Kidney tubule cell (primary cell): ENCODE measurements at places on chromosomes 5 and 9.
A peak's percentile ranks its signal among the peaks of the same experiment; 100 is the strongest.

GRCh38 chr9:113370806-113371325 lies 5.9 kb downstream of the HDHD3 start:
- no peak for DNase-seq

DNA sequence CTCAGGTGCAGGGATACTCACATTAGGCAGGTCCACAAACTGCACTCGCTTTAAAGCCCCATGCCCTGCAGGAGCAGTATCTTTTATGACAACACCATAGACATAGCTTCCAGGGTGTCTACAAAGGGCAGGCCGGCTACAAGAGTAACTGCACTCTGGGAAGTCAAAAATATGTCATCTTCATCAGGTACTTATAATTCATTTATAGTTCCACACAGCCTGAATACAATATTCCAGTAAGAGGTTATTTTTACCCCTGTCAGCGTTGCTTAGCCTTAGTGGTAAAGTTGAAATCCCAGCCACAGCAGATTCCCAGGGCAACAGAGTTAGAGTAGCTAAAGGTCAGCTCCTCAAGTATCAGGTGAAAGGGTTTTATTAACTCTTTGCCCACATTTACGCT lies 82.3 kb upstream of the ITGA2 start:
- DNase-seq = no peak

- DNase-seq = no peak
These were observed 204.7 kb downstream of the ARRDC3 start for GRCh38 chr5:91178461-91178860.

GRCh38 chr5:169011009-169011408 lies 289.9 kb downstream of the SLIT3 start:
- no peak for DNase-seq

DNA sequence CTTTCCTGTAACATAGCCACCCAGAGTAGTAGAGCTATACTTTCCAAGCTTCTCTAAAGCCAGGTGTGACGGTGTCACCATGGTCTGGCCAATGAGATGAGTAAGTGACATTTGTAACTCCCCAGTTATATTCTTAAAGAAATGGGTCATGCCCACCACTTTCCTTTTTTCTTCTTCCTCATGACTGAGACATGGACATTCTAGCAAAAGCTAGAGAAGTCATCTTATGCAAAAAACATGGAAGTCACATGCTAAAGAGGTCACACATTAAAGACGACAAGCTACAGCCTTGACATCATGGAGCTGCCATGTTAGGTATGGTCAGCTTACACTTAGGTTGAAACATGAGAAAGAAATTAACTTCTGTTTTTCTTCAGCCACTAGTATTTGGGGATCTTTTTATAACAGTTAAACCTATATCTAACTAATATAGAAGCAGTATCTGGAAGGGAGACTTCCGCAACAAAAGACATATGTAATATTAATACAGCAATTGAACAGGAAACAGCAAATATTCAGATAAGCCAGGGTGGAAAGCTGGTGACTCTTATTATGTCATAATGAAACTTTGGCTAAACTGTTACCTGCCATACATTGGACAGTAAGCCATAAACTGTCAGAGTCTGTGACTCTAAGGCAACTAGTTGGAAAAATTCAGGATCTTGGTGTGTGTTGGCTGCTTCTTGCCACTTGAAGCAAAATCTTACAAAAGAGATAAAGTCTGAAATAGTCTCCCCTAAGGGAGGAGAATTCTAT lies 54.7 kb upstream of the SNX2 start:
- DNase-seq = no peak

GRCh38 chr5:90793183-90793582 lies 234.6 kb downstream of the ADGRV1 start:
- no peak for DNase-seq

DNA sequence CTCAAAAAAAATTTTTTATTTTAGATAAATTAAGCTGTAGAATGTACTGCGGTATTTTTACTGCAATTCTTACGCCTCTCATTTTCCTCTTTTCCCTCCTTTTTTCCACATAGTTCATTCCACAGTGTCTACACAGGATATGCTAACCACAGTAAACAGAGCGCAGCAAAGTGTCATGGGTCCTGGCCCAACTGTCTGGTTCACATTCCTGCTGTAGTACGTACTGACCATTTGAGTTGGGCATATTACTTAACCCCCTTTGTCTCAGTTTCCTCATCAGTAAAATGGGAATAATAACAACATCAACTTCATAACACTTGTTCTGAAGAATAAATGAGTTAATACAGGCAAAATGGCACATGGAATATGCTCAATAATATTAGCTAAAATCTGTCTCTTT lies 41.6 kb downstream of the SLC44A1 start:
- DNase-seq = no peak

DNA sequence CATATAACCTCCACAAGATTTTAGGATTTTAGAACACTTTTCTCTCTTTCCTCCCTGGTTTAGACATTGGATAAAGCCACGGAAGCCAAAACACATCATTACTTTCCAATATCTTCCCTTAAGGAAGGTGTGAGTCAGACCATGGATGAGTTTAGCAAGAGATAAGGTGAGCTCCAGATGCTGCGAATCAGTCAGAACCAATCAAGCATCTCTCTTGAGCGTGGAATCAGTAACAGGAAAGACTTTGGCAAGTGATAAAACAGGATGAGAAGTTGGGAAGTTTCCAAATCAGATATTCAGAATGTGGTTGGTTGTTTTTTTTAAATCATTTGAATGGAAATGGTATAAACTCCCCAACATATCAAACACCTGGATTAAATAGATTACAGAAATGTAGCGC lies 397.8 kb downstream of the EFNA5 start:
- peak; percentile 64 for DNase-seq

DNA sequence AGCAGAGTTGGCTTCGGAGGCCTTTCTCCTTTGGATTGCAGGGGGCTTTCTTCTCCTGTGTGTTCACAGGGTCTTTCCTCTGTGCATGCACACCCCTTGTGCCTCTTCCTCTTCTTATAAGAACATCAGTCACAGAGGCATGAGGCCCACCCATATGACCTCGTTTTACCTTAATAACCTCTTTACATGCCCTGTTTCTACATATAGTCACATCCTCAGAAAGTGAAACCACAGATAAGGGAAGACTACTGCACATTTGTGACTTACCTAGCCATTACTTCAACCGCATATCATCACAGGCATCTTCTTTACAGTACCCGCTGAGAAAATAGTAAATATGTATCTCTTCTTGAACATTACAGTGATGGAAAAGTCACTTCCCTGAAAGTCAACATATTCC lies 204.9 kb upstream of the TARS1 start:
- no peak for DNase-seq

- no peak for DNase-seq
These were observed 100.1 kb downstream of the ARHGEF28 start for GRCh38 chr5:73726071-73726470.

DNA sequence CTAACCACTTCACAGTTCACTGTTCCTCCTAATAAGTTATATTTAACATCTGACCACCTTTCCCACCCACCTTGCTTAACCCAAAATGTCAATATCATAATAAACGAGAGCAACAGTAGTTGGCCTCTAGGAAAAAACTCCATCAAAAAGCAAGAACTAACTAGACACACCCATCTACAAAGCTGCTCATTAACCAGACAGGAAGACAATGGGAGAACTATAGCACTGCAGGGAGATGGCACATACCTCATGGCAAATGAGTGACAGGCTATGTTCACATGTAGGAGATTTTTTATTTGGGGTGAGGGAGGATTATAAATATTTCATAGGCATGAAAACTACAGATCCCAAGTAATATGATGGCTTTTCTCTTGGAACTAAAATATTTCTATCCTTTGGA lies 23.6 kb upstream of the CDK5RAP2 start:
- peak; percentile 61 for DNase-seq

GRCh38 chr5:92749943-92750342 lies 831.1 kb downstream of the NR2F1-AS1 start:
- DNase-seq = peak; percentile 11

DNA sequence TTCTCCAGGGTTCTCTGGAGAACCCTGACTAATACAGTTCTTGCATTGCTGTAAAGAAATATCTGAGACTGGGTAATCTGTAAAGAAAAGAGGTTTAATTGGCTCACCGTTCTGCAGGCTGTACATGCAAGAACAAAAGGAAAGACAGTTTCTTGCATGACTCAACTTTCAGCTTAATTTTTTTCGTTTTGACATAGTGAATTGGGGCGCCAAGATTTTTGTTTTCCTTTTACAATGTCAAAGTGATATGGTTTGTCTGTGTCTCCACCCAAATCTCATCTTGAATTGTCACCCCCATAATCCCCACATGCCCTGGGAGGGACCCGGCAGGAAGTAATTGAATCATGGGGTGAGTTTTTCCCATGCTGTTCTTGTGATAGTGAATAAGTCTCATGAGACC lies 11.8 kb upstream of the CRHBP start:
- no peak for DNase-seq

DNA sequence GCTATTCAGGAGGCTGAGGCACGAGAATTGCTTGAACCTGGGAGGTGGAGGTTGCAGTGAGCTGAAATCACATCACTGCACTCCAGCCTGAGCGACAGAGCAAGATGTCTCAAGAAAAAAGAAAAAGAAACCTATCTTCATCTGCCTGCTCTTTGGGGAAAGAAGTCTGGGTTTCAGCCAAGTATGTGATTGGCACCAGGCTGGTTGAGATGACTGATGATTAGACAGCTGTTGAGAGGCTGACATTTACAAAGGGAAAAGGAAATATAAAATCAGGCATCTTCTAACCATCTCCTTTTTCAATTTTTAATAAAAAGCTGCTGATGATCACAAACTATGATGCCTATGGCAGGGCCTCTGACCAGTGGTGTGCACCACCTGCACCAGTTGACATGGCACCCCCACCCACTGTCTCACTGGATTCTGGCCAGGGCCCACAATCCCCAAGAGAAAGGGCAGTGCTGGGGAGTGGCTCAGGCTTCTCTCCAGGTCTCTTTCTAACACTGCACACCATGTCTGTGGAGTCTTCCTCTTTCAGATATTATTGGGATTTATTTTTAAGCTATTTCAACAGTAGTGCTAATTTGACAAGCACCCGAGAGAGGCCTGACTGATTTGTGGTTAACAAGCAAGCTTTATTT lies 17.2 kb upstream of the C5orf15 start:
- DNase-seq = no peak

- DNase-seq = peak; percentile 88
These were observed 47.1 kb upstream of the RAI14 start for GRCh38 chr5:34608859-34609648.

DNA sequence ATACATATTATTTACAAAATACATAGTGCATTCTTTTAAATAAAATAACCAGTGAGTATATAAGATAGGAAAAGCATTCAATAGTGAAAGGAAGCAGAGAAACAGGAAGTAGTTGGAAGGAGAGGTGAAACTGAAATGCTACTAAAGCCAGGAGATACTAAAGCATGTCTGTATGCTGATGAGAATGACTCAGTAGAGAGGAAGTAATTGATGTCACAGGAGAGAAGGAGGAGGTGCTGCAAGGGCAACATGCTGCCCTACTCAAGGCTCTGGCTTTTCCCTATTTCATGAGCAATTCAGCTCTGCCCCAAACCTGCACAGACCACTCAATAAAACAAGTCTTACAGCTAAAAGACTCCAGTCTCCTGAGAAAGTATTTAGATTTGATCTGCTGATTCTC lies 108.5 kb upstream of the TXNDC8 start:
- DNase-seq = peak; percentile 31

- no peak for DNase-seq
These were observed 11.1 kb downstream of the DIPK1B start for GRCh38 chr9:136723362-136723976.

- DNase-seq = no peak
These were observed 218.8 kb upstream of the TBCA start for GRCh38 chr5:77994943-77995342.

DNA sequence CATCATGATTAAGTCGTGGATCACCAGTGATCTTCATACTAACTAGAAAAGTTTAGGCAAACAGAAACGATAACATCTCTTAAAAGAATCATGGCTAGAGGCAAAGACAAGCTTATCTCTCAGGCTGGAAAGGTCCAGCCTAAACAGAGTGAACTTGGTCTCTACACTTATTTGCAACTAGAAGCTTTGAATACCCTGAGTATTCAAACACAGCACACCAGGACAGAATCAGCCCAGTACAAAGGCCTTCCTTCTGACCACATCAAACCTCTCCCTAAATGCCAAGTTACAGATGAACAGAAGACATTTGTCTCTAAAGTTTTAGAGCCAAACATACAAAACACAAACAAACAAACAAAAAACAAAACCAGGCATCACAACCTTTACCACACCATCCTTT lies 57.2 kb downstream of the ELAVL2 start:
- DNase-seq = no peak

- peak; percentile 92 for DNase-seq
These were observed 7.4 kb downstream of the GALNT10 start for GRCh38 chr5:154197801-154198491.

GRCh38 chr9:38677660-38678303 lies 42.2 kb downstream of the FAM240B start:
- no peak for DNase-seq

DNA sequence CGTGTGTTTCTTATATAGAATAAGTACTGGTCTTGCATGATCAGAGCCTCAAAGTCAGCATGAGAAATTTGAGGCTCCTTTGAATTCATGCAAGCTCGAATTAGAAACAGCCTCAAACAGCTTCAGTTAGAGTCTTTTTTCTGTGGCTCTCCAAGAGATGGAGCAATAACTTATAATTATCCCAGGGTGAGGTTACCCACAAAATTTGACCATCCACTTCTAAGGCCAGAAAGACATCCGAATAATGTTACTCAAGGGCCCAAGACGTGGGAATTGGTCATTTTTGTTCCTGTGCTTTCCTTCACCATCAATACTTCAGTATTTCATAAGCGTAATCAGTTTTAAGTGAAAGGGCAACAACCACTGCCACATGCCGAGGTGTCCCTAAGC lies 89.7 kb downstream of the DAPK1 start:
- no peak for DNase-seq

- DNase-seq = peak; percentile 41
These were observed 7.6 kb downstream of the ARPC5L start for GRCh38 chr9:124869466-124869985.

DNA sequence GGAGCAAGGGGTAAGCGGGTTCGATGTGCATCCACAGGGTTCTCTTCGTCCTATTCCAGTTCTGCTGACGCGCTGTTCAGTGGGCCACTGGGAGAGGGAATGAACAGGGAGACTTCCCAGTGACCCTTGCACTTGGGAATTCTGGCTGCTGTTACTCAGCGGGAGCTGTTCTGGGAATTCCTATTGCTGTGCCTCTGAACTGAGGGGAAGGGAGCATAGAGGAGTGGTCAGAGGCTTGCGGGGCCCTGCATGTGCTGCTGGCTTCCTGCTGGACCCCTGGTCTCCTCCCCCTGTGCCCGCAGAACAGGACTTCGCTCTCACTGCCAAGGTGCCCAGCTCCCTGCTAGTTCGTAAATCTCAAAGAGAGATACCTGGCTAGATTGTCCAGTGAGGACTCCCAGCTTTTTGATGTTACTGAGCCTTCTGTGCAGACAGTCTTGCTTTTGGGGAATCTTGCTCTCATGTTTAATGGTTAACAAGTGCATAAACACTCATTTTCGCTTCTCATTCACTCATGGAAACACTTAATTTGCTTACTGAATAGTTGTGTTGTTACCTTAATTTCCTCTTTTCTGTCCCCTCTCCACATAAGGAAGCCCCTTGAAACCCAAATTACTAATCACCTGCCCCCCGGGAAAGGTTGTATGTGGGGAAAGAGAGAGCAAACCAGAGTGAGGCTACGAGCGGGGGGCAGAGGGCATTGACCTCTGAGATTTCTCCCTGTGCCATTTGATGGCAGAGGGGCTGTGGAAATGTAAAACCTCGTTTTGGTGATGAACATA lies 5.9 kb downstream of the TRIO start:
- DNase-seq = peak; percentile 60
